ENCODE measurements at places on chromosomes 7 and 10. TPM values are rescaled to one million over a fixed set of nuclear protein-coding genes. Genes with fewer than 3 reads are reported as not detected.

DNA sequence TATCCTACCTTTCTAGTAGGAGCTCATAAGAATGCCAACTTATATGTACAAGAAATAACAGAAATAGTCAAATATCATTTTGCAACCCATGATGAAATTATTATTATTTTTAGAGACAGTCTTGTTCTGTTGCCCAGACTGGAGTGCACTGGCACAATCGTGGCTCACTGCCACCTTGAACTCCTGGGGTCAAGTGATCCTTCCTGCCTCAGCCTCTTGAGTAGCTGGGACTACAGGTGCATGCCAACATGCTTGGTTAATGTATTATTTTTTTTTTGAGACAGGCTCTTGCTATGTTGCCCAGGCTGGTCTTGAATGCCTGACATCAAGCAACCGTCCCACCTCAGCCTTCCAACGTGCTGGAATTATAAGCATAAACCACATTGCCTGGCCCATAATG, 44.8 kb downstream of the TNPO3 start:
- no peak for DNase-seq

DNA sequence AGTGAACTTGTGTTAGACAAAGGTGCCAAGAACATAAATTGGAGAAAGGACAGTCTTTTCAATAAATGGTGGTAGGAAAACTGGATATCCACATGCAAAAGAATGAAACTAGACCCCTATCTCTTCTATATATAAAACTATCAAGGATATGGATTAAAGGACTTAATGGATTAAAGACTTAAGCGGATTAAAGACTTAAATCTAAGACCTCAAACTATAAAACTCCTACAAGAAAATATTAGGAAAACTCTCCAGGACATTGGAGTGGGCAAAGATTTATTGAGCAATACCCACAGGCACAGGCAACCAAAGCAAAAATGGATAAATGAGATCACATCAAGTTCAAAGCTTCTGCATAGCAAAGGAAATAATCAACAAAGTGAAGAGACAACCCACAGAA, 242.9 kb upstream of the MEOX2 start:
- no peak for DNase-seq

GRCh38 chr10:115136616-115137015, 43.5 kb downstream of the ATRNL1 start:
- no peak for DNase-seq

ASAH2B gene
- total RNA-seq = 9.4 TPM

GRCh38 chr10:126060261-126060931, 164.0 kb downstream of the FANK1 start:
- DNase-seq = no peak

DNA sequence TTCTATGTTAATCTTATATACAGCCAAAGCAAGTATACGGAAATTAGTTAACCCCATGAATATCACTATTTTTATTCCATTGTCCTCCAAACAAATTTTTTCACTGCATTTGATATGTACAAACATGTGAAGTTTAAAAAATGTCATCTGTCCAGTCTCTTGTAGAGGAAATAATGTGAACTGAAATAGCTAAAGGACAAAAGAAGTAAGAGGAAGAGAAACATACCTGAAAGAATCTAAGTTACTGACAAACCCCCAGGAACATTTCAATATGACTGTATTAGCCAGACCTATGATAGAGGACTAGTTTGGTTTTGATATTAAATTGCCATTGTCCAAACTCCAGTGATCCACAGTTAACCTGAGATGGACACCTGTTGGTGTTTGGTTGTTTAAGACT, 80.6 kb downstream of the NRCAM start:
- no peak for DNase-seq

DNA sequence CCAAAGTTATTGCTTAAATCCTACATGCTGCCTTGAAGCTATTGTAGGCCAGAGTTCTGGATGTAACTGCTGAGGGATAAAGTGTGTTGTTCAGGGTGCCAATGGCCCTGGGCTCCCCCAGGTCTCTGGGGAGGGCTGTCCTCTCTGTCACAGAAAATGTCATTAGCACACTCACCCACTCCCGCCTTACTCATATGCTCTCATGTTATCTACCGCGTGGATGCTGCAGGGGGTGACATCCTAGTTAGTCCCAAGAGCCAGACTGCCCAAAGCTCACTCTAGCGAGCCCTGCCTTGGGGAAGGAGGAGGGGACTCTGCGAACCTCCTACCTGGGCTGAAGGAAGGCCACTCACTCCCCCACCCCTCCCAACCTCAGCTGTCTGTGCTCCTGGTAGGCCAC, 122.5 kb downstream of the FRMD4A start:
- DNase-seq = no peak

TRPV6 gene
- total RNA-seq = 4.0 TPM

DNA sequence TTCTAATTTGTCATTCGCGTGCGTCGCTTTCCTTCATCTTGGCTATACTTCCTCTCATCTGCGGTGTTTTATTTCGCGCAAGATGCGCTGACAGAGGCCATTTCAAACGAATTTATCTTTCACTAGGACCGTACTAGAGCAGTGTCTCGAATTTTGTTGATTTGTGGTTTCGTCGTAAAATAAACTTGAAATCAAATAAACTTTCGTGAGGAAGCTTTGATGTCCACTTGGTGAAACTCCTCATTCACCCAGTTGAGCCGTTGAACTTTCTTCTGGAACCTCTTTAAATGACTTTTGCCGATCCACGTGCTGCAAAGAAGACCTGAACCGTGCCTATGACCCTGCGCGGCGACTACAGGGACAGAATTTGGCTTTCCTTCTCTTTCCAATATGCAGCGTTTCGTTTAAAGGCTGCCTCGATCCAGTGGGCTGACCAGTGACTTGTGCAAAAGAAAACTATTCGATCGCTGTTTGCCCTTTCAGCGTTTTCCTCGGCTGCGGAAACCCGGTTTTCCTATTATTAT, 163.9 kb upstream of the PPP1R3A start:
- no peak for DNase-seq

DNA sequence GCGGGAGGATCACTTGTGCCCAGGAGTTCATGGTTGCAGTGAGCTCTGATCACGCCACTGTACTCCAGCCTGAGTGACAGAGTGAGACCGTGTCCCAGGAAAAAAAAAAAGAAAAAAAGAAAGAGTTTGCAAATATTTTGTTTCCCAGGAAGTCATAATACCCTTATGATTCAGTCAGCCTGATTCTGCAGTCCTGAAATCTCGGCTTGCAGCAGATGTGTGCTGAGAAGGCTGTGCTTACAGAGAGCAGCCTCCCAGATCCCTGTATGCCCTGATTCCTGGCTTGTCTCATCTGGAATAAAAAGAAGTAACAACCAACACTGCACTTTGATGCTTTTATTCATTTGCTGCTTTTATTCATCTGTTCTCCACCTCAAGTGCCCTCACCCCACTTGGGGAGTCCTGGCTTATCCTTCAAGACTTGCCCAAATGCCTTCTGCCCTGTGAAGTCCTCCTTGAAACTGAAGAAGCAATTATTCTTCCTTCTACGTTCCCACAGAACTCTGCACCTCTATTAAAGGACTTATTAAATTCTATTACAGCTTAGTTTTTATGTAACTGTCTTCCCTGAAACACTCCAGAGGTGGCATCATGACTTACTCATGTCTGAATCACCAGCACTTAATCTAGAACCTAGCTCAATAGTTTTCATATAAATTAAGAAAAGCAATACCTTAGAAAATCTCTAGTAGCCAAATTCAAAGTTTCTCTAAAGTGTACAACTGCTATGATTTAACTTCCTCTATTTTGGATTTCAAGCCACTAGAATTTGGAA, 27.7 kb upstream of the BPGM start:
- no peak for DNase-seq

- DNase-seq = no peak
Observed at GRCh38 chr10:621981-622740, 67.3 kb downstream of the DIP2C start.

SPDYE3 gene
- total RNA-seq = not detected

FGL2 gene
- not detected for total RNA-seq

DNA sequence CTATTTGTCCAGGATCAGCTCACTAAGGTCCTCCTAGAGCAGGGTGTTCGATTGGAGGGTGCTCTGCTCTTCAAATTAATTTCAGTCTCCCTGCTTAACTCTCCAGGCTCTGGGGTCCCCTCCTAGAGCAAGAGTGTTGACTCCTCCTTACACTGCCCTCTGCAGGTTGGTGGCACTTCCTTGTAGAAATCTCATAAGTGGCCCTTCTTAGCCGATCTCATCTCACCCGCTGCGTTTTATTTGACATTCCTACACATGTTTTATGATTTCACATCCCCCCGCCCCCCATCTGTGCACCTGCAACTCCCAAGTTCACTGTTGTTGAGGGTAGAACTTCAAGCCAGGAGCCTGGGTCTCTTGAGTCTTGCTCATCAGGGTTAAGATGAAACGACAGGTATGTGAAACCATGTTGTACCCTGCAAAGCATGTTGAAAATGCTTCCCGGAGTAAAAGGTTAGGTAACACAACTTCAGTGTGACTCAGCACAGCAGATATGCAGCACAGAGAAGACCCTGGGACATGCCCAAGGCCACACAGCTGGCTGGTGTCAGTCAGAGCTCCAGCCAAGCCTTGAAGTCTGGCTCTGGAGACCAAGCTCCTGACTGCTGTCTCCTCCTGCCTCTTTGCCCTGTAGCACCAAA, 171.2 kb downstream of the PRKAG2 start:
- DNase-seq = peak; percentile 58

DNA sequence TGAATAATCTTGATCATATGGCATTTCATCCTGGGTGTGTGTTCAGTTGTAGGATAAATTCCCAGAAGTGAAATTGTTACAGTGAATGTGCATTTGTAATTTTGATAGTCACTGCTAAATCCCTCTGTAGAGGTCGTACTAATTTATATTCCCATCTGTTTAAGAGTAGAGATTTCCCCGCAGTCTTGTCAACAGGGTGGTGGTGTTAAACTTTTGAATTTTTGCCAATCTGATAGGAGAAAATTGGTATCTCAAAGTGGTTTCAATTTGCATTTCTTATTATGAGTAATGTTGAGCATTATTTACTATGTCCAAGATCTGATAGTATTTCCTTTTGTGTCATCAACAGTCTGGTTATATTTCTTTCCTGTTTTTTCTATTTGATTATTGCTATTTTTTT, 101.7 kb downstream of the AUTS2 start:
- DNase-seq = no peak

DNA sequence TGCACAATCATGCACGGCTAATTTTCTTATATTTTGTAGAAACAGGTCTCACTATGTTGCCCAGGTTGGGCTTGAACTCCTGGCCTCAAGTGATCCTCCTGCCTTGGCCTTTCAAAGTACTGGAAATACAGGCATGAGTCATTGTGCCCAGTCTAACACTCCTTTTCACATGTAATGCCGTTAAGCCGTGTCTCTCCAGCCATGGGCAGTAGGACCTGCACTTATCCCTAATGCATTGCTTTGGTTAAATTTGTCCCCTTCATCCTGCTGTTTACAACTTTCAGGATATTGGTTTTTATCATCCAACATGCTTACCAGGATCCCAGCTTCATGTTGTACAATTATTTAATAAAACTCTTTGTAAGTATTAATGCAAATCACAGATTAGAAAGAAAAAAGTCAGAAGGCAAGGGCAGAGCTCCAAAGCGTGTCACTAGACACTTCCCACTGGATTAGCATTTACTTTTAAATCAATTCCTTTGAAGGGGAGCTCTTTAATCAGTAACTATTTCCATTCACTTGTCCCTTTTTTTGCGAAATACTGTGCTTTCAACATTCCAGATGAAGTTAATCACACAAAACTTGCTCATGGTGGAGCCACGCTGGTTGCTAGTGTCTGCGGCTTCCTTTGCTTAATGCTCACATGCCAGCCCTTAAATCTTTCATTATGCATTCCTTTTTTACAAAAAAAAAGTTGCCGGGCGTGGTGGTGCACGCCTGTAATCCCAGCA, 256.0 kb upstream of the AUTS2 start:
- DNase-seq = no peak

DNA sequence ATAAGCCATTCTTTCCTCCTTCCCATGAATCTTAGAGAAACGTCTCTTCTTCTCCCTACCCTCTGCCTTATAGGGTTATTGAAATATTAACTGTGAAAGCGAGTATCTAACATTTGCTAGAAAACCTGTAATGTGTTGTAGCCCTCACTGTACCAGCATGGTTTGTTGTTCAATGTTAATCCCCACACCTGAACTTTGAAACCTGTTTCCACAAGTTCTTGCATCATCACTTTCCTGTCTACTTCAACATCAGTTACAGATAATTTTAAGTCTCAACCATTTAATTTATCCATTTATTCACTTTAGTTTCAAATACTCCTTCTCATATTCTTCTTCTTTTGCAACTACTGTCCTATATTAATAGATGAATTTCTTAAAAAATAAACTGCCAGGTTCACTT, 148.2 kb downstream of the ETV1 start:
- no peak for DNase-seq

DNA sequence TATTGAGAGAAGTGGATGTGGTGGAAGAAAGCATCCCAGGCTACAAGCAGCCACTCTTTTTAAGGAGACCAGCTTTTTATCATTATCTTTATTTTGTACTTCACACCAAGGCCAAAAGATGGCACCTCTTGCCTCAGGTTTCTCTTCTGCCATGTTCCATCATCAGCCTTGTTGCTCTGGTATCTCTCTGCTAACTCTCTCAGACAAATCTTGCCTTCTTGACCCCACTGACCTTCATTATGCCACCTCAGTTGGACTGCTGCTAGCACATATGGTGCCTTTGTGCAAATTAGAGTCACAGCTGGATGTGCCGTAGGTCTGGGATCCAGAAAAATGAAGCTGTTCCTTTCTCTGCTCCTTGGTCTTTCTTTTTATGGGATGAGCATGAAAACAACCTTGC, 47.1 kb upstream of the DYNC1I1 start:
- no peak for DNase-seq

DNA sequence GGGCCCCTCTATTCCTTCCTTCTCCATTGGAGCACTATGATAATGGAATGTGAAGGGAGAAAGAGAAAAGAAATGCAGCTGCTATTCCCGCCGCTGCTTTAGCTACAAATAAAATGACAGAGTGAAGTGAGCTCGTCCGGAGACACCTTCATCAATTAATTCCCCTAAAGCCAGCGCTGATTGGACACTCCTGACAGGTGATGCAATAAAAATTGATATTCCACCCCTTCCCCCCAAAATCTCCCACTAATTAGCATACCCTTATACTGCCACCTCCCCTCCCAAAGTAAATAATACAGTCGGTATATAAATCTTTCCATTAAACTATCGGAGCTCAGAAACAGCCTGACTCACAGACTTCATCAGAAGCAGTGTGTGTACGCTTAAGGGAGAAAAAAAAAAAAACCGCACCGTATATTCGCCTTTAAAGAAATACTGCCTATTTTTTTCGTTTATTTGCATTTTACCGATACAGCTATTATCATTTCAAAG, 7.3 kb downstream of the SKIDA1 start:
- no peak for DNase-seq

SUN3 gene
- total RNA-seq = not detected

GRCh38 chr7:76505168-76506080, 4.9 kb upstream of the UPK3B start:
- DNase-seq = no peak

GRCh38 chr10:133328358-133329343, 8.0 kb downstream of the CALY start:
- no peak for DNase-seq

Data from Caco-2 (cell line).